ENCODE measurements at places on chromosomes 7 and 10.

GRCh38 chr10:46169736-46170135 is 117.1 kb upstream of the ANTXRL start:
- no peak for DNase-seq
- H3K4me3 ChIP-seq = no peak overlapping the region
- H3K4me1 ChIP-seq = no peaks in the 10 kb centered on the region
- no peaks in the 10 kb centered on the region for H3K36me3 ChIP-seq
- H3K27ac ChIP-seq = no peak overlapping the region

GRCh38 chr7:122467661-122468449 is 163.3 kb upstream of the FEZF1 start:
- DNase-seq = no peak
- H3K4me3 ChIP-seq = no peak overlapping the region
- no peaks in the 10 kb centered on the region for H3K36me3 ChIP-seq

GRCh38 chr10:88347022-88347421 is 236.1 kb downstream of the RNLS start:
- H3K4me3 ChIP-seq = no peak overlapping the region
- H3K36me3 ChIP-seq = no peaks in the 10 kb centered on the region
- no peak overlapping the region for H3K27ac ChIP-seq
- H3K27me3 ChIP-seq = no peaks in the 10 kb centered on the region

GRCh38 chr7:23210506-23210905 is 28.7 kb downstream of the NUP42 start:
- no peaks in the 10 kb centered on the region for H3K36me3 ChIP-seq
- no peak overlapping the region for H3K4me3 ChIP-seq
- no peaks in the 10 kb centered on the region for H3K4me1 ChIP-seq

DNA sequence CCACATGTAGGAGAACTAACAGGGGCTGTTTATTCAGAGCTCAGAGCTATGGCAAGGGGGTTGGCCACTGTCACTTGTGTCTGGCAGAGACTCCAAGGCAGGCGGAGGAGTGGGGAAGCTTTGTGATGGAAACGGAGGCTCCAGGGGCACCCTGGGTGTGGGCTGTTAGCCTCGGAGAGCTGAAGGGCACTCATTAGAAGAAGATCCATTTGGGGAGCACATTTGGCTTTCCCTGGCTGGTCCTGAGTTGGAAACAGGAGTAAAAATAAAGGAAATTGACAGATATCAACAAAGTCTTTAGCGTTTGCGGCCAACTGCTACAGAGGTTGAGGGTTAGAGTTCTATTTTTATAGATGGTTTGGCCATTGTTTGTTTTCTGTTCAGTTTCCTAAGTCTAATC is 288.3 kb upstream of the MKI67 start:
- H3K27me3 ChIP-seq = no peaks in the 10 kb centered on the region
- no peaks in the 10 kb centered on the region for H3K4me1 ChIP-seq
- no peak overlapping the region for H3K27ac ChIP-seq
- no peak overlapping the region for H3K4me3 ChIP-seq
- DNase-seq = no peak
- H3K36me3 ChIP-seq = no peaks in the 10 kb centered on the region

DNA sequence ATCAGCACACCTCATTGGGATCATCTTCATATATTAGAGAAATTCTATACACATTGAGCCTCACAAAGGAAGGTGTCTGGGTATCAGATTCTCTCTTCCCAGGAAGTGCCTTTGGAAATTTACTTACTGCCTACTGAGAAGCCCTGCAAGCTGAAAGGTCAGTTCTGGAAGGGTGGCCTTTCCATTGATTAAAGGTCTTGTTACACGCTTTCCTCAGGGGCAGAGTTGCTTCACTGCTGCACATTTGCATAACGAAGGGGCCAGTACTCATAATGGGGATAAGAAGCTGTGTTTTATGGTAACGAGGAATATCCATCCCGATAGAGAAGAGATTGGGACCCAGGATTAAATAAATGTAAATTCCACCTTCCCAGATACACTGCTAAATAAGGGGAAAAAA is 19.4 kb upstream of the IL15RA start:
- H3K27ac ChIP-seq = no peak overlapping the region
- H3K4me1 ChIP-seq = no peaks in the 10 kb centered on the region
- H3K27me3 ChIP-seq = no peaks in the 10 kb centered on the region
- DNase-seq = no peak
- H3K4me3 ChIP-seq = no peak overlapping the region
- H3K36me3 ChIP-seq = no peaks in the 10 kb centered on the region

GRCh38 chr7:134811765-134812164 is 32.3 kb downstream of the CALD1 start:
- no peaks in the 10 kb centered on the region for H3K36me3 ChIP-seq
- peaks cover 91% of the 10 kb centered on the region for H3K4me1 ChIP-seq
- no peak for DNase-seq
- no peaks in the 10 kb centered on the region for H3K27me3 ChIP-seq
- H3K27ac ChIP-seq = peak overlapping the region; percentile 70
- H3K4me3 ChIP-seq = no peak overlapping the region

DNA sequence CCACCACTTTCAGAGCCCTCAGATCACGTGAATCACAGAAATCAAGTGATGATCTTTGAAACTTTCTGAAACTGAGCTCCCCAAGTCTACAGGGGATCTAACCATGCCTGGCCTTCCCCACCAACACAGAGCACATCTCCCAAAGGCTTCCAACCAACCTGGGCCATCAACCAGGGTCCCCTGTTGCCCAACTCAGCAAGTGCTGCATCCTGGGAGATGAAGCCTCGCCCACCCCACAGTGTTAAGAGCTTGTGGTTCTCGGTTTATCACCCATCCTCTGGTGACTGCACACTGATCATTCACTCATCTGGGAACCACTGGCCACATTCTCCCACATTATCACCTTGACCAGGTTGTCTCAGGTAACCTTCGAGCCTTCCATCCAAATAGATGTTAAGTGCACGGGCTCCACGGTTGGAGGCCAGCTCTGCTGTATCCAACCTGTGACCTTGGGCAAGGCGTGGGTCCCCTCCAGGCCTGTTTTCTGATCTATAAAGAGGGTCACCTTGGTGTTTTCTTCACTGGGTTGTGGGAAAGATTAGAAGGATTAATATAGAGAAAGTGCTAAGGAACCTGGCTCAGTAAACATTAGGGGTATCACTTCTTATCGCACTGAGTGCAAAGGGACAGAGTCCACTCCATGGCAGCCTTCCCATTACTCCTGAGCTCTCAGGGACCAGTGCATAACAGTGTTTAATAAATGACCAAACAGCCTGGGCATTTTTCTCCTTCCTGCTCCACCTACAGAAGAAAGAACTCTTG is 3.6 kb downstream of the ZNF488 start:
- H3K36me3 ChIP-seq = no peaks in the 10 kb centered on the region
- peaks cover 4% of the 10 kb centered on the region for H3K27me3 ChIP-seq
- no peaks in the 10 kb centered on the region for H3K4me1 ChIP-seq
- no peak overlapping the region for H3K27ac ChIP-seq

GRCh38 chr7:102967798-102968197 is 55.0 kb downstream of the LRRC17 start:
- no peaks in the 10 kb centered on the region for H3K27me3 ChIP-seq

DNA sequence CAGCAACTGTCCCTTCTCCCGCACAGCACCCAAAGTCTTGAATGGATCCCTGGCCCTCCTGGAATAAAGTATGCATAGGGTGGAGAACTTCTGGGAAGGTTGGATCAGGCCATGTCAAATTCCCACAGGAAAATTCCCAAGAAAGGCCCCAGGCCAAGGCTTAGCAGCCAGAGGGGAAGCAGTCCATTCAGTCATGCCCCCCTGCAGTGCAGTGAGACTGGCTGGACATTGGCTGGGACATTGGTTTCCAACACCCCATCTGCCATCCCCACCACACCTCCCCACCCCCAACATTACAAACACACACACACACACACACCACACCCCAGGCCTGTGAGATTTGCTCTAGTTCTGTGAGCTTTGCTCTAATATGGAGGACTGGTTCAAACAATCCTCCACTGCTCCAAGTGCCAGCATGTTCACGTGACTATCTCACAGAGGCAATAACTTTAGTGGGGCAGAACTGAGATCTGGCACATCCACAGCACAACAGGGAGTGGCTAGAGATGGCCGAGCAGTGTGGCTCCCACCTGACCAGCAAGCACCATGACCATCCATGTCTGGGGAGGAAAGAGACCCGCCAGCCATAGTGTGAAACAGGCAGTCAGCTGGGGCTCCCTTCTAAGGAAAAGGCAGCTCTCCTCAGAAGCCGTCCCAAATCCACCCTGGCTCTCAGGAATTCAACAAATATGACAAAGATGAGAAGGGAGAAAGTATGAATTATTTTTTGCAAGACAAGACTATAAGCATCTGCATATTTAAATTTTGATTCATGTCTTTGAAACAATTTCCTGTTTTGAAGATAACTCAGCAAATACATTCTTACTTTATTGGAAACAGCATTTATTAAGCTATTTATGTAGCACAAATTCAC is 6.7 kb upstream of the FAM170B start:
- H3K4me3 ChIP-seq = no peak overlapping the region
- peaks cover 26% of the 10 kb centered on the region for H3K4me1 ChIP-seq
- H3K27me3 ChIP-seq = no peaks in the 10 kb centered on the region
- H3K36me3 ChIP-seq = no peaks in the 10 kb centered on the region
- no peak for DNase-seq
- H3K27ac ChIP-seq = no peak overlapping the region

- no peak overlapping the region for H3K4me3 ChIP-seq
- peak overlapping the region; percentile 9 for H3K27ac ChIP-seq
- no peaks in the 10 kb centered on the region for H3K27me3 ChIP-seq
- DNase-seq = no peak
Measured at GRCh38 chr10:97724341-97724941, 10.9 kb downstream of the MARVELD1 start.

GRCh38 chr10:123755061-123755460 is 88.9 kb downstream of the GPR26 start:
- no peak for DNase-seq
- H3K4me1 ChIP-seq = no peaks in the 10 kb centered on the region
- no peak overlapping the region for H3K4me3 ChIP-seq
- H3K27ac ChIP-seq = no peak overlapping the region
- no peaks in the 10 kb centered on the region for H3K27me3 ChIP-seq

DNA sequence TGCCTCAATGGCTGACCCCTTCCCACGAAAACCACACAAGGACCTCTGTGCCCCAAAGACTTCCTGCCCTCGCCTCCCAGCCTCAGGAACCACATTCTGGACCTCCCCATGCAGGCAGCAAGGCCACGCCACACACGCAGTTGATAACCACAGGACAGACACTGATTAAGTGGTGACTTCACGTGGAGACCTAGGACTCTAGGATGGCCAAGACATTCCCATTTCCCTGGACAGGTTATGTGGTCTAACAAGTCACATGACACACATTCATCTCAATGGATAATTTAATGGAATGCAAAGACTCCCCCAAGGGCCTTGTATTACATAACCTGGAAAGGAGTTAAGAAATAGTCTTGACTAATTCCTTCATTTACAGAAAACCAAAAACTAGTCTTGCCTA is 110.2 kb downstream of the LARP4B start:
- H3K4me3 ChIP-seq = no peak overlapping the region
- no peaks in the 10 kb centered on the region for H3K4me1 ChIP-seq

DNA sequence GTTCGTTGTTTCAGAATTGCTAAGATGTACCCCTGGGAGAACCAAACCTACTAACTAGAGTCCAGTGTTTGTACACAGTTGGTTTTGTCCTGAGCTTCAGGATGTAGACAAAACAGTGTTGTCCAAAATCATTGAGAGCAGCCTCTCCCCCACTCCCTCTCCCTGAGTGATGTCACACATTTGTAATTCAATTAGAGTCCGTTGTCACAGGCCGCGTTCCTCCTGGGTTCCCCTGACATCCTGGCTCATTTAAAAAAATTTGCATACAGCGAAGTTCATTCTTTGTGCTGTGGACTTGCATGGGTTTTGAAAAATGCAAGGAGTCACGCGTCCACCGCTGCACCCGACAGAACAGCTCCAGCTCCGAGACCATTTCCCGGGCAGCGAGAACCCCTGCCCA is 10.3 kb downstream of the GRIFIN start:
- H3K27ac ChIP-seq = no peak overlapping the region
- no peak overlapping the region for H3K4me3 ChIP-seq
- DNase-seq = no peak

DNA sequence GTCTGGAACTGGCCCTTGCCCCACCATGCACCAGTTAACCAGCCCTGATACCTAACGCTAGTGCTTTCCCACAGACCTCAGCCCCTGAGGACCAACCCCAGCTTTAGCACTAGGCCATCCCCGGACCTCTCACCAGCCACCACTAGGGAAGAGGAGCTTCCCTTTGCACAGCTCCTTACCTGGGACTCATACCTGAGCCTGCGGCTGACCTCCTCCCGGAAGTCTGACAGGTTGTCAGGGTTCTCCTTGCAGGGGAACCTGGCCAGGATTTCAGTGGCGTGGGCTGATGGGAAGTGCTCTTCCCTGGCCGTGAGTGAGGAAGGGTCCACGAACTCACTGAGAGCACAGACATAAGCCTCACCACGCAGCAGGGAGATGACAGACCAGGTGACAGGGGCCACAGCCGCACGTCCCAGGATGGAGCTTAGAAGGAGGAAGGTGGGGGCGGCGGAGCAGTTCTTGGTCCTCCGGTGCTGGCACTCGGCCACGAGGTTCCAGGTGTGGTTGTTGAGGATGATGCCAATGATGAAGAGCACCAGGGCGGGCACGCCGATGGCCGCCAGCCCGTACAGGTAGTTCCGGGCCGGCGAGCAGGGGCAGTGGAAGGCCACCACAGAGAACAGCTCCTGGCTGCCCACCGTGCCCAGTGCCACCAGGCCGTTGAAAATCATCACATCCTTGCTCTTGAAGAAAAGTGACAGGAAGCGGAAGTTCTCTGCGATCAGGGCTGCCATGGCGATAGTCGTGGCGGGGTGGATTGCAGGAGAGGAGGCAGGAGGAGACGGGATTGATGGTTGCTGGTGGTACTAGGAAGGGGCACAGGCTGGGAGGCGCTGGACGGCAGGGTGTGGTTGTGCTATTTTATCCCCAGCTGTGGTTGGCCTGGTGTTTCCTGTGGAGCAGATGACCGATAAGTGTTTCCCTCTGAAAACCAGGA is 2.7 kb downstream of the CALHM2 start:
- H3K27me3 ChIP-seq = no peaks in the 10 kb centered on the region
- H3K4me1 ChIP-seq = peaks cover 72% of the 10 kb centered on the region
- H3K27ac ChIP-seq = peak overlapping the region; percentile 93
- H3K36me3 ChIP-seq = peaks cover 54% of the 10 kb centered on the region
- peak overlapping the region; percentile 94 for H3K4me3 ChIP-seq
- DNase-seq = peak; percentile 69

DNA sequence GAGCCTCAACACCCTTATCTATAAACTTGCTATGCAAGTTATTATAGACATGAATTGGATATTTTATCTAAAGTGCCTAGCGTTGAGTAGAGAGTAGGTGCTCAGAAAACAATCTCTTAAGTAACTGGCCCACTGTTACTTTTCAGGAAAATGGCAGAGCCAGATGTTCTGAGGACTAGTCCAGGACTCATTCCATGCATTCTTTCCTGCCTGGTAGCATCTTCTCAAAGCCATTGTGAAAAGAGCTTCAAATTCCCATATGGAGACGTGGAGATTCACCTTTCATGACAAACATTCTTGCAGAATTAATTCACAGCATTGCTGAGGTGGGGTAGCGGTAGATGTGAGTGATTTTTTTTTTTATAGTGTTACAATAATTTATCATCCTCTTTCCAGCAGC is 35.9 kb upstream of the ITPRID1 start:
- H3K27me3 ChIP-seq = no peaks in the 10 kb centered on the region
- H3K27ac ChIP-seq = no peak overlapping the region
- no peak for DNase-seq
- H3K4me3 ChIP-seq = no peak overlapping the region
- no peaks in the 10 kb centered on the region for H3K36me3 ChIP-seq

Measured in tibial artery (tissue), 4 donors.